ENCODE measurements at places on chromosomes 4 and X.

DNA sequence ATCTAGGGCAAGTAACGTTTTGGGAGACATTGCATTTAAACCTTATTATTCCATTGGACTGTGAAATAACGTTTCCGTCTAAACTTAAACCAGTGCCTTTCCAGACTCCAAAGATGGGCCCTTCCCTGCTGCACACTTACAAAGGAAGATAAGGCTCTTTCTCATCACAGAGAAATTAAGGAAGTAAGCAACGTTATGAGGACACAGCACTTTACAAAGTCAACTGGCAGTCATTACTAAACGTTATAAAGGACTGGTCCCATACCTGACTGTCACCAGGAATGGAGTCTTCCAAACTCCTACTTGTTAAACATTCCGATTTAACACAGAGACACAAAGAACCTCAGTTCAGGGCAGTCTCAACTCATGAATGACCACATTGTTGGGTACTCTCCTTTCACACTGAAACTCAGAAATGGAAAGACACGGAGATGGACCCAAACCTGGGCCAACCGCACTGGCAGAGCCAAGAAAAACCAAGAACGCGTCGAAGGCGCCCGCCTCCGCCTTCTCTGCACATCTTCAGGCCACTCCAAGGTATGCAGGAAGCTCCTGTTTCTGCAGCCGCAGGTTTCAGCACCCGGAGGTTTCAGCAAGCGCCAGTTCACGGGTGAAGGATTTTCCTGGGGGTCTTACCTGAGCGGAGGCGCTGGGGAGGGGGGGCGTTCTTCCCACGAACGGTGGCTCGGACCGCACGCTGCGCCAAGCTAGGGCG lies 670 bp downstream of the PAPSS1 start:
- peak; percentile 36 for DNase-seq

- no peak for DNase-seq
Measured at GRCh38 chr4:8911316-8912088, 39.9 kb upstream of the HMX1 start.

GRCh38 chrX:130419263-130419662 lies 17.5 kb downstream of the RBMX2 start:
- no peak for DNase-seq

GRCh38 chr4:185682236-185682635 lies 129.8 kb downstream of the SORBS2 start:
- peak; percentile 40 for DNase-seq

DNA sequence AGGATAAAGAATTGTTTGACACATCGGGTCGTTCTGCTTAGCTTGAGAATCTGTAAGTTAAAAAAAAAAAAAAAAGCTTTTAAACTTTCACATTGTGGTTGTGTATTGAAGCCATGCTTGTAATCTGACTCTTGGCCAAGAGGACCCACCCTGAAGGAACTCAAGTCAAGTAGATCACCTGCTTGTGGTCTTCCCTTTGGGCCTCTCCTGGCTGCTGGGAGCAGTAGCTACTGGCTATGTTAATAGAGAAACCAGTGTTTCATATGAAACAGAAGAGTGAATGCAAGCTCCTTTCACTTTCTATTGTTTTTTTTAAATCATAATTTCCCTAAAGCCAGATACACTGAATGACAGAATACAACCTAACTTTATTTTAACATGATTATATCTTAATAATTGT lies 402.4 kb upstream of the NDST4 start:
- DNase-seq: no peak

GRCh38 chr4:158914218-158914617 lies 145.4 kb downstream of the FNIP2 start:
- peak; percentile 78 for DNase-seq

DNA sequence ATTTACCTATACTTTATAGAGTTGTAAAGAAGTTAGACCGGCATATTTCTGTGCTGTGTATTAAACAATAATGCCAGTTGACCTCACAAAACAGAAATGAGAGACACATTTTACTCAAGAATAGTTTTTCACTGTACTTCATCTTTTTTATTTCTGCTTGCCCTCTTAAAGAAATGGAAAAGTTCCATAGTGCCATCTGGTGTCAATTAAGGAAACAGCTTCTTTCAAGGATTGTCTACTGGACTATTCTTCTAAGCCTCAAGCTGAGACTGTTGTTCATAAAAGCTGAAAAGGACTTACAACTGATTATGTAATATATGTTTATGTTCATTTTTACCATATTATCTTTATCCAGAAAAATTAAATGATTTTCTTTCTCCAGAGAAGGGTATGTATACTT lies 1523.7 kb downstream of the ARAP2 start:
- DNase-seq: peak; percentile 79

DNA sequence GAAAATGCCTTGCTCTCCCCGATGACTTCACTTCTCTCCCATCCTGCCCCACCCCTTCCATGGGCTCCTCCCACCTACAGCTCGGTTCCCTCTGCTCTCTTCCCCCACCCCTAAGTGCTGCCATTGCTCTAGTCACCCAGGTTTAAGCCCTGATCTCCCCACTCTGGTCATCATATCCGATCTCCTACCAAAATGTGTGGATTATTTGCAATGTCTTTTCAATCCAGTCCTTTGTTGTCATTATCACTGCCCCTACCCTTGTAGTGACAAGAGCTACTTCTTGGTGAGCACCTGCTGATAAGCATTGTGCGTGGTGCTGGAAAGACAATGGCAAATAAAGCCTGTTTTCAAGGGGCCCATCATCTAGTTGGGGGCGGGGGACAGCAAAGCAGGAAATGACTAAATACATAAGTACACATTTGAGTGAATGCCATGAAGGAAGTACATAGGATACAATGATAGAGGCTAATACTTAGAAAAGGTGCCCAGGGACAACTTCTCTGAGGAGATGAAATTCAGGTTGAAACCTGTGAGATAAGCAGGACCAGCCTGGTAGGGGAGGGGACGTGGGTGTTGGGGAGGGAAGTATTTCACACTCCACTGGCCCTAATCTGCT lies 63.8 kb downstream of the DLG3 start:
- peak; percentile 13 for DNase-seq

GRCh38 chrX:151287954-151288353 lies 109.1 kb upstream of the VMA21 start:
- DNase-seq: no peak

DNA sequence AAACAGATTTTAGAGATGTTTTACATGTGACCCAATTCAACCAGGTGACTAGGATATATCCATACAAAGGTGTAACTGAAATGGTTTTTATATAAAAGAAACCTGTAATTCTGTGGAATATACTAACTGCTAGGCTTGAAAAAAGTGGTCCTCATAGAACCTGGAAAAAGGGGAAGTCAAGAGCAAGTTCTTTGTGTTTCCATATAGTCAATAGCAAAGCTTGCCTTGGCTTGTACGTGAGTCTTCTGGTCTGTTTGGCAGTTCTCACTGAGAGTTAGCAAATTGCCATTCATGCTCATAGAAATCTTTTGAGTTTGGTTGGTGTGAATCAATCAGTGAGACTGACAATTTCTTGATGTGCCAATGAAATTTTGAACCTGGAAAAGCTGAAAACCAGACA lies 79.4 kb upstream of the SMIM10 start:
- no peak for DNase-seq

- DNase-seq: no peak
Measured at GRCh38 chrX:125782184-125782583, 383.9 kb downstream of the DCAF12L2 start.

DNA sequence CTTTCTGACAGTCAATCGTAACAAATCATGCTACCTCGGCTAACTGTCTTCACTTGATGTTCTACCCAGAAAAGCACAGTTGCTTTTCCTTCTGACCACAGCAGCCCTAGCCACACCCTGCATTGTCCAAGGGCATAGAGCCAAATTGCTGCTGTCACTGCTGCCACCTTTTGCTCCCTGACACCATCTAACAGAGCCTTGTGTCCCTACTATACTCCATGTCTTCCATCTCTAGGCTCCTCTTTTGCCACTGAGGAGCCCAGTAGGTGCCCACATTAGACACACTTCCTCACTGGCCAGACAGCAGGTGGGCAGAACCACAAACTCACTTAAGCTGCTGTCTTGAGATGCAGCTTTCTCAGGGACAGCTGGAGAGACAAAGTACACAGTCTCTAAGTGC lies 91.4 kb downstream of the ANXA3 start:
- no peak for DNase-seq

- no peak for DNase-seq
Measured at GRCh38 chr4:77566148-77566547, 39.5 kb upstream of the CXCL13 start.

GRCh38 chr4:105210916-105211315 lies 64.2 kb downstream of the TET2 start:
- no peak for DNase-seq

DNA sequence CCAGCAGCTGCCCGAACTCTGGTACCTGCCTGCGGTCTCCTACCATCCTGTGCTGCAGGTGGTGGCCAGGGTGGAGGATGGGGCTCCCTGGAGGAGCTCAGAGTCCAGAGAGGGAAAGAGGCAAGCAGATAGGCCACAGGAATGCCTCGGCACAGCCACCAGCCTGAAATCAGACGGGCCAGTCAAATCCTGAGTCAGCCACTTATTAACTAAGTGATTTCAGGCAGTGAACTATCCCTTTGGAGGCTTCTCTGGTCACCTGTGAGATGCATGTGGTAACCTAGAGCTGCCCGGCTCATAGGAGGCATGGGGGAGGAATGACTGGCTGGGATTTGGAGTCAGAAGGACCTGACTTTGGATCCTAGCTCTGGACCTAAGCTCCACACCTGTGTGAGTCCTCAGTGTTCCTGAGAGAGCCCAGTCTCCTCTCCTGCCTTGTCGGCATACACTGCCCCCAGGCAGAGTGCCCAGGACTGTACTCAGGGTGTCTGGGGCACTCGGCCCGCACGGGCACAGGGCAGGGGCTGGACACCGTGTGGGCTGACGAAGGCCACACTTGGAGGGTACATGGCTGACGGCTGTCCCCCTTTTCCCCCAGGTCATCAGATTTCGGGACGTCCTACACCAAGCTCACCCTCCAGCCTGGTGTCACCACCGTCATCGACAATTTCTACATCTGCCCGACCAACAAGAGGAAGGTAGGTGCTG lies 96.4 kb upstream of the PSAPL1 start:
- DNase-seq: no peak

DNA sequence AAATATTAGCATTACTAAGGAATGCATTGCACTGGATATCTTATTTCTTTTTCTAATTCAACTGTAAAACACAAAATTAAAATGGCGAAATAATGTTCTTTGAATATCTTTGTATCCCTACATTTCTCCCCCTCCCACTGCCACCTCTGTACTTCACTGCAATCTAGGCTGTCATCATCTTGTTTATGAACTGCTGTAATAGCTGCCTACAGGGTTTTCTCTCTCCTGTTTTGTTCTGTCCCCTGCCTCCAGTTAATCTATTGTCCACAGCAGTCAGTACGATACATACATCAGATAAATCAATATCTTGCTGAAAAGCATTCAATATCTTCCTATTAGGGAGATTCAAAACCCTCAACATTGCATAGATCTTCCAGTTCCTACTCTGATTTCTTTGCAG lies 528.4 kb downstream of the KCNIP4 start:
- DNase-seq: no peak
